Urinary bladder (tissue), 4 donors: ENCODE measurements at places on chromosomes 13 and 19. TPM values are rescaled to one million over a fixed set of nuclear protein-coding genes. Genes with fewer than 3 reads are reported as not detected.

GRCh38 chr19:5572556-5573286, 5.0 kb upstream of the TINCR start:
- no peak for DNase-seq

DNA sequence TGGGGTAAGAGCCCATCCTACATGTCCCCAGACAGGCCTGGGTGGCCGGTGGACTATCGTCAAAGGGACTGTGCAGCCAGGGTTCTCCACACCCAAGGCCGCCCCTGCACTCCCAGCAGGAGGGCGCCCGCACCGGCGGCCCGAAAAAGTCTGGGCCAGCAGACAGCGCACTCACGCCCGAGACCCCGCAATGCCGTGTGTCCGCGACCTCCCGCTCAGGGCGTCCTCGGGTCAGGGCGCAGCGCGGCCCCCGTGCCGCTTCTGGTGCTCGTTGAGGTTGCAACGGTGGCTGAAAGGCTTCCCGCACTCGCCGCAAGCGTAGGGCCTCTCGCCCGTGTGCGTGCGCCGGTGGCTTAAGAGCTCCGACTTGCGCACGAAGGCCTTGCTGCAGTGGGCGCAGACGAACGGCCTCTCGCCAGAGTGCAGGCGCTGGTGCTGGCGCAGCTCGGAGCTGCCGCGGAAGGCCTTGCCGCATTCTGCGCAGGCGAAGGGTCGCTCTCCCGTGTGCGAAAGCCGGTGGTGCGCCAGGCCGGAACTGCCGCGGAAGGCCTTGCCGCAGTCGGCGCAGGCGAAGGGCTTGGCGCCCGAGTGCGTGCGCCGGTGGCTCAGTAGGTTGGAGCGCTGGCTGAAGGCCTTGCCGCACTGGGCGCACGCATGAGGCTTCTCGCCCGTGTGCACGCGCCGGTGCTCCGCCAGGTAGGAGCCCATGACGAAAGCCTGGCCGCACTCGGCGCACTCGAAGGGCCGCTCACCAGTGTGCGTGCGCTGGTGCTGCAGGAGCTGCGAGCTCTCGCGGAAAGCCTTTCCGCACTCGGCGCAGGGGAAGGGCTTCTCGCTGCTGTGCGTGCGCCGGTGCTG, 2.8 kb upstream of the A1BG start:
- DNase-seq = no peak

- DNase-seq = peak; percentile 42
These were observed 903.1 kb downstream of the SLITRK6 start for GRCh38 chr13:84896128-84896527.

The HCN2 gene
- 0.26 TPM for total RNA-seq

GRCh38 chr19:31258211-31259052, 90.8 kb downstream of the TSHZ3 start:
- no peak for DNase-seq

DNA sequence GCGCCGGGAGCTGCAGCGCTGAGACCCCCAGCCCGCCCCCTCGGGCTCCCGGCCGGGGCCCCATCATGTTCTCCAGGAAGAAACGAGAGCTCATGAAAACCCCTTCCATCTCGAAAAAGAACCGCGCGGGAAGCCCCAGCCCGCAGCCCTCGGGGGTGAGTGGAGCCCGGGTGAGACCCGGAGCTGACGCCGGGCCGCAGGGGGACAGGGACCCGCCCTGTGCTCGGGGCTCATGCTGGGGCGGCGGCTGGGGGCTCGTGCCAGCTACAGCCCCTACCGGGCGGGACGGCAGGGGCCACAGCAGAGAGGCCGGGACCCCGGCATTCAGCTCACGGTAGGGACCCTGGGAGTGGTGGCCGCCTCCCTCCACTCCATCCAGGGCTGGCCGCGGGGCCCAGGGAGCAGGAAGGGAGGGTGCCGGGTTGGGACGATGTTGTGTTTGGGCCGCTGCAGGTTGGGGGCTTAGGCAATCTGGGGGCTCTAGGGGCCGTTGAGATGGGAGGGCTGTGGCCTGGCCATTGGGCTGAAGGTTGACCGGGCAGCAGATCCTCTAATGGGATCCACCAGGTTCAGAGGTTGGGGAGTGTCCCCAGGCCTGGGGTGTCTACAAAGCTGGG, 482 bp downstream of the ARHGAP45 start:
- DNase-seq = no peak

- DNase-seq = no peak
These were observed 563.5 kb upstream of the SPRY2 start for GRCh38 chr13:80904386-80904785.

The ACP5 gene
- total RNA-seq = 1.1 TPM

The CLDND2 gene
- total RNA-seq = not detected

DNA sequence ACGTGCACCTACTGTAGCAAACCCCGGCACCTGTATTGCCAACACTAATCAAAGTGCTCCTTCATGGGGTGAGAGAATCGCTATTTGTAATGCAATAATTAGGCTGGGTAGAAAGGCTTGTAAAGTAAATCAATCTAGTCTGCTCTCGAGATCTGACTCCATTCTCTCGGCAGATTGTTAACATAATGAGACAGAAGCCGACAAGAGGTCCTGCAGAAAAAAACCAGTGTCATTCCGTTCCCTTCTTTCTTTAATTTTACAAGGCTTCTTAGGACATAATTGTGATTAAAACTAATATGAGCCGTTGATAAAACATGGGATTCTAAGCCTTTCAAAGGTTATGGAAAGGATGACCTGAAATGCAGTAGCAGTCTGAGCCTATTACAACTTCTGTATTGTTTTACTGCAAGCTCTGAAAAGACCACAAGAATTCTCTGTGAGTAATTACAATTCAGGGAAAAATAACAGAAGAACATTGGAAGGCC, 530.0 kb downstream of the PCDH9 start:
- DNase-seq = no peak

DNA sequence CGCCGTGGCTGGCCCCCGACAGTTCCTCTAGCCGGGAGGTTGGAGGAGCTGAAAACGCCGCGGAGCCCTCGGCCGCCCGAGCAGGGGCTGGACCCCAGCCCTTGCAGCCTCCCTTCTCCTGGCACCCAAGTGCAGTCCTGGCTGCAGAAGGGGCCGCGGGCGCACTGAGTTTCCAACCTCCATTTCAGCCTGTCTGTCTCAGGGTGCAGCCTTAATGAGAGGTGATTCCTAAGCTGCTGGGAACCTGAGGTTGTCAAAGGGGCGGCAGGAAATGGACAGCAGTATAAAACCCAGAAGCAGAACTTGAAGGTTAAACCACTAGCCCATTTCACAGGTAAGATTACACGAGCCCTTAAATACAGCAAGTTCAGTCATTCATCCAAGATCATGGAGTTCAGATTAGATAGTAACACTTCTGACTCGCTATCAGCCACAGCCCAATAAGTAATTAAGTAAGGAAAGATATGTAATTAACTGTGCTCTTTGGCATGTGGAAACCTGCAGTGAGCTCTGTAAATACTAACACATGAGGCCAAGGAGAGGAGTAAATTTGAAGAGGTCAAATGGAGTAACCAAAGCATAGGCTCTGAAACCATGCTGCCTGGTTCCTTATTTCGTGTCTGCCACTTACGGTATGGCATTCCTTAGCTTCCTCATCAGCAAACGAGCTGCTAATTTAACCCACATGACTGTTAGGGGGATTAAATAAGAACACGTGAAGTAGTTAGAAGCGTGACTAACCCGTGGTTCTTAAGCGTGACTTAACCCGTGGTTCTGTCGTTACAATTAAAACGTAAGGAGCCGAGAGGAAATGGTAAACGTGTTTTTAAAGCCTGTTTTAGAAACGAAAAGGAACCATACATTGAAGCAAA, 686 bp downstream of the SETDB2 start:
- no peak for DNase-seq

GRCh38 chr13:94210816-94211215, 268.7 kb downstream of the DCT start:
- DNase-seq = no peak

DNA sequence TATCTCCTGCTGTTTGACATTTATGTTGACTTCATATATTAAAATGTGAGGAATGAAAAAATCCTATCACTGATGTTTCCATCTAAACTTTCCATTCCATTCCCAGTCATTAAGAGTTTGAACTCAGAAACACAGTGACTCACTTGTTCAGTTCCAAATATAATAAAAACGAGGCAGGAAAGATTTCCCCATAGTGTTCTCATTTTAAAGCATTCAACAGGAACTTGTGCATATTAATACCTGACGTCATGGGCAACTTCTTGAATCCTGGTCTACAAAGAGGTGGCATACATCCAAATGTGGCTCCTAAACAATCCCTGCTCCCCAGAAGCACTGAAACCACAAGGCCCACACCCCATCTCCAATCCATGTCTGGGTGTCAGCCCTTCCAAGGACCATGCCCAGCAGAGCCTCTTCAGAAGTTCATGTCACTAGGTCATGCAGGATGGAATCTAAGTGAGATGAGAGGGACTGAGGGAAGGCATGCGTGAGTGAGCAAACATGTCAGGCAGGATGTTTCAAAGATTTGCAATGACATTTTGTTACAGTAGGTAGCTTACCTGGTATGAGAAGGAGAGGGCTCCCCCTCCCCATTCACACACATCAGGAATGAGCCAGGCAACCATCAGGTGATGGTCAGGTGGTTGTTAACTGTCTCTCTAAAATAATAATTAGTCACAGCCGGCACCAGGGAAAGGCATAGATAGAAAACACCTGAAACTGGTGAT, 9.4 kb upstream of the ERVV-2 start:
- no peak for DNase-seq

The TBC1D17 gene
- total RNA-seq = 8.5 TPM

GRCh38 chr19:8126511-8126910, 22.9 kb downstream of the FBN3 start:
- no peak for DNase-seq

GRCh38 chr19:2171349-2172145, 7.8 kb downstream of the DOT1L start:
- DNase-seq = no peak

DNA sequence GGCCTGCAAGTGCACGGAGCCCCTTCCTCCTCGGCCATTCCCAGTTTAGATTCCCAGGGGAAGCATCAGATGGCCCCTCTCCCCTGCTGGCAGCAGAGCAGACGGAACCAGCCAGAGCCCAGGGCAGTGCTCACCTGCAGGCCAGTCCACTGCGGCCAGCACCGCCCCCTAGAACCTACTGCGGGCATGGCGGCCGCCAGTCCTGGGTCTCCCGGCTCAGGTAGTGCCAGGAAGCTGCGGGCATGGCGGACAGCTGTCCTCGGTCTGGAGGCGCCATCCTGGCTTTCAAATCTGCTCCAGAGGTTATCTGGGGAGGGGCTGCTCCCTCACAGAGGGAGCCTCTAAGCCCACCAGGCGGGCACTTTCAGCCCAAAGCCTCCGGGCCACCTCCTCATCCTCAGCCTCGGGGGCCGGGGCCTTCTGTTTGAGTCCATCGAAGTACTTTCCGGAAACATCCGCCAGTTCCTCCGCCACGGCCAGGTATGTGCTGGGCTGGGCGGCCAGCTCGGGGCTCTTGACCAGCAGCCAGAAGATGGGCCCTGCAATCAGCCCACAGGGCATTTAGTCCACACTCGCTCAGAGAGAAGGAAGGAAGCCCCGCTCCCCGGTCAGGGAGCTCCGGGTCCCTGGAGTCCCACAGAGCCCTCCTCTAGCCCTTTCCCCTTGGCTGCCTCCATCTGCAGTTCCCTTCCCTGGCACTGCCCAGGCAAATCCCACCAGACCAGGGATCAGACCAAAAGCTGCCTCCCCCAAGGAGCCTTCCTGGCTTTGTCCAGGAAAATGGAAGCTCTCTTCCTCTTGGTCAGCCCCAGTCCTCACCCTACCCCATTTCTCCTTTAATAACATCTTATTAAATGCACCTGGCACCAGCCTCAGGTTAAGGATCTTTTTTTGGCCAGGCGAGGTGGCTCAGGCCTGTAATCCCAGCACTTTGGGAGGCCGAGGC, 7.0 kb upstream of the GP6 start:
- no peak for DNase-seq

The GPC6 gene
- 126 TPM for total RNA-seq

- no peak for DNase-seq
These were observed 18.1 kb downstream of the GADD45B start for GRCh38 chr19:2494084-2494446.

The GPR4 gene
- total RNA-seq = 0.32 TPM

DNA sequence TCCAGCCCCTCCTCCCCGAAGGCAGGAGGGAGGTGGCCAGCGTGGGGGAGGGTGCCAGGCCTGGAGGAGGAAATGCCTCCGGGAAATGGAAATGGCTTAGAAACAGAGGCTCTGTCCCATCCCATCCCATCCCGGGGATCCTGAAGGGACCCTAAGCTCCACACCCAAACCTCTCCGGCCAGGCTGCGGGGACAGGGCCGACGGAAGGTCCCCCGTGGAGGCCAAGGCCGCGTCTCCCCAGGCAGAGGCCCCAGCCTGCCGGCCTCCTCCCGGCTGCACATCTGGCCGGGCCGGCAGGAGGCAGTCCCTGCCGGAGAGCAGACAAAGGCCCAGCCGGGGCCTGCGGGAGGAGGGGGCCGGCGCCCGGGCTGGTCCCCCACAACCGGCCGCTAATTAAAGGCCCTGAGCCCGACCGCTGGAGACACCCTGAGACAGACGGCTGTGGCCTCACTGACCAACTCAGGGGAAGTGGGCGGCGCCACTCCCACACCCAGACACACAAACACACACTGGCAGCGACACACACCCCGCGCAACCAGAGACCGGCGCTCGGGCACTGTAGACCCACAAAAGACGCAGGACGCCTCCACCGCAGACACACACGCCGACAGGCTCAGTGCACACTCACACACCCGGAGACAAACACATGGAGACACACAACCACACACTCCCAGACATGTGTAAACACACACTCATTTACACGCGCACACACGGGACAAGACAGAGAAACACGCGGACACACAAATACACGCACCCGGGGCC, 1.1 kb downstream of the ADAMTS10 start:
- no peak for DNase-seq

- no peak for DNase-seq
These were observed 8.1 kb downstream of the CAPS start for GRCh38 chr19:5922161-5922545.

GRCh38 chr13:65868099-65868498, 1362.0 kb downstream of the PCDH9 start:
- DNase-seq = no peak

The ERICH4 gene
- total RNA-seq = not detected

GRCh38 chr19:49447485-49448431, 3.9 kb downstream of the PIH1D1 start:
- no peak for DNase-seq

DNA sequence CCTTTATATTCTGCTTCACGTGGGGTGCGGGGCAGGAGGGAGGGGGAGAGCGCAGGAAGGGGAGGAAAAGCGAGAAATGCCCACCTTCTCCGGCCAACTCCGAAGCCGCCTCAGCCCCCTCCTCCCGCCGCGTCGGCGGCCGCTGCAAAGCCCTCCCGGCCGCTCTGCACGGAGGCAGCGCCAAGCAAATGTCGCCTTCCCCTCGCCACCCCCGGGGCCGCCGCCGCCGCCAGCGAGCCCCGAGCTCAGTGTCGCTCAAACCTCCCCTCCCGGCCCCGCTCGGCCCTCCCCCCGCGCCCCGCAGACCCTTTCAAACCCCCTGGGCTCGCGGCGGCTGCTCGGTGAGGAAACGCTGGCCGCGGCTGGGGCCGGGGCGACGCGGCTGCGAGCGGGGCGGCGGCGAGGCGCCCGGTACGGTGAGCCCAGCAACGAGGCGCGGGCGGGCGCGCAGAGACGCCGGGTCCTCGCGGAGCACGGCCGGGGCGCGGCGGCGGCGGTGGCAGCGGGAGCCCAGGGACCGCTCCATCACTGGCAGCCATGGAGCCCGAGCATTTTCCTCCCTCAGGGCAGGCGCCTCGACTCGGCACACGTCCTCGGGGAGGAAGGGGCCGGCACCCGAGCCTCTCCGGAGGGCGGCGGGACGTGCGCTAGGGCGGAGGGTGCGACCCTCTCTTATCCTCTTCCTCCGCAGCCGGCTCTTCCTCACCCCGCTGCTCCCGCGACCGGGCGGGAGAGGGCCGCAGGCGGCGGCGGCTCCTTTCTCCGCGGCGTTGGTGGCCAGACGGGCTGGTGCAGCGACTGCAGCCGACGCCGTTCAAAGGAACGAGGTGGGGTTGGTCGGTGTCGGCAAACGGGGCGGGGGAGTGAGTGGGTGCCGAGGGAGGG, 463 bp upstream of the TSC22D1 start:
- DNase-seq = no peak
